Activated CD4-positive, alpha-beta T cell treated with anti-CD3 and anti-CD28 coated beads, Interleukin-2, amount 50 U/mL, for 1 hour (primary cell): ENCODE measurements at places on chromosomes 1 and 21.

GRCh38 chr1:44146536-44147361 is 5.3 kb upstream of the KLF18 start:
- DNase-seq, result no peak

GRCh38 chr1:20486457-20487235 is 636 bp upstream of the CAMK2N1 start:
- DNase-seq, result no peak

DNA sequence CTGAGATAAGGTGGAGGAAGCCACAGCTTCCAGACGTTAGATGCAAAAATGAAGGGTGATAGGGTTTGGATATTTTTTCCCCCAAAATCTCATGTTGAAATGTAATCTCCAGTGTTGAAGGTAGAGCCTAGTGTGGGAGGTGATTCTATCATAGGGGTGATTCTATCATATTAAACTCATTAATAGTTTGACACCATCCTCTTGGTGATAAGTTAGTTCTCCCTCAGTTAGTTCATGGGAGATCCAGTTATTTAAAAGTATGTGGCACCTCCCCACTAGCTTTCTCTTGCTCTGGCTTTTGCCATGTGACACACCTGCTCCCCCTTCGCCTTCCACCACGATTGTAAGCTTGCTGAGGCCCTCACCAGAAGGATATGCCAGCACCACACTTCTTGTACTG is 8.3 kb upstream of the TBCE start:
- DNase-seq, result no peak

GRCh38 chr1:33455539-33456501 is 16.6 kb upstream of the ZSCAN20 start:
- peak; percentile 22 for DNase-seq

DNA sequence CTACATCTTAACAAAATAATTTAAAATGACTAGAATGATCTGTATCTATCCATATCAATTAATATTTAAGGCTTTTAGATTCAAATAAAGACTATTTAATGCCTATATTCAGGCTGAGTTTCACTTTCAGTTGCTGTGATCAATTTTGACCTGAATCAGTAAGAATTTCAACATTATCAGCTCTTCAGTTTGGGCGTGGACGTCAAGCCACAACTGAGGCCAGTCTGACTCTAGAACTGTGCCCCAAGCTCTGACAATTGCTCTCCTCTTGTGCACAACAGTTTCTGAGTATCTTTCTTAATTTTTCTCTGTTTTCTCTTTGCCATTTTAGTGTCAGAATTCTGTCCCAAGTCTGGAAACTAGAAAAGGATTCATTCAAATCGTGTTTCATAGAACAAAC is 1095.5 kb downstream of the PLA2G4A start:
- DNase-seq, result no peak

- no peak for DNase-seq
Measured at GRCh38 chr1:210233495-210234328, 1.1 kb downstream of the SERTAD4 start.

DNA sequence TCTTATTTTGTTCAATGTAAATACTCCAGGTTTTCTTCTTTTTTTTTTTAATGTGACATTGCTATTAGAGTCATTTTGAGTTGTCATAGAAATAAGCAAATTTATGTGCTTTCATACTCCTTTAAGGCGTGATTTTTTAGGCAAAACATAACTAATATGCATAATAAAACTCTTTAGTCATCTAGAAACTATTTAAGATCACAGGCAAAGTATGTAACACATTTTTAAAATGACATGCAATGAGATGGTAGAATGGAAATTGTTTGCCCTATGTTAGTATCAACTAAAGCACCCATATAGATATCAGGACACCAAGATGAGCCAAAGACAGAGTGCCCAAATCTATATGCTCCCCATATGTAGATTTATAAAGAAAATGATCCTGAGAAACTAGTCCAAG is 41.5 kb upstream of the SGIP1 start:
- no peak for DNase-seq

- no peak for DNase-seq
Measured at GRCh38 chr1:7676274-7676945, 94.7 kb upstream of the VAMP3 start.

DNA sequence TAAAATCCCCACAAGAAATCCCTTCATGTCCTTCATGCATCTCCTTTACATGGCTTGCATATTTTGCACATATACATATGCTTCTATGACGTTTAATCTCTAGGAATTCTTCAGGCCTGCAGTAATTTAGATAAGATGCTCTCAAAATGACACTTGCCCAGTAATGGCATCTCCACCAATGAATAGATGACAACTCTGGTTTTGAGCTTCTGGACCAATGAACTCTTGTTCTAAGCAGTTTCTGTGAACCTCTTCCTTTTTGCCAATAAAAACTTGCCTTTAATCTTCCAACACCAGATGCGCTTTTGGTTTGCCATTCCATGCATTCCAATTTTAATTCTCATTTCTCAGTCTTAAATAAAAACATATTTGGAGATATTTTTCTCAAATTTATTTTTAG is 189.8 kb upstream of the OLFM3 start:
- no peak for DNase-seq

DNA sequence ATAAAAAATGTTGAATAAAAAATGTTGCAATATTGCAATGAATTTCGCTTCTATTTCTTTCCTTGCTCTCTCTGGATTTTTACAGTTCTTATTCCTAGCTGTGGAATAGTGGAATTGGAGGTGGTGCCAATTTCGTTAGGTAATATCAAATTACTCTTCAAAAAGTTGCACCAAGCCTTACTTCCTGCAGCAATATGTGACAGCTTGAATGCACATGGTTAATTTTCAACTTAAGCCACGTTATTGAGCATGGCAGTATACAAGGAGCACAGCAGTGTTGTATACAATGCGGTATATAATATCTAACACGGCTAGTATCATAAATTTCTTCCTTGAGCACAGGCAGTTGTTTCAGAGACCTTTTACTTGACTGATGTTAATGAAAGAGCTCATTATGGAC is 152.5 kb downstream of the NOS1AP start:
- DNase-seq, result no peak

- no peak for DNase-seq
Measured at GRCh38 chr21:41647806-41648561, 118.9 kb downstream of the RIPK4 start.

DNA sequence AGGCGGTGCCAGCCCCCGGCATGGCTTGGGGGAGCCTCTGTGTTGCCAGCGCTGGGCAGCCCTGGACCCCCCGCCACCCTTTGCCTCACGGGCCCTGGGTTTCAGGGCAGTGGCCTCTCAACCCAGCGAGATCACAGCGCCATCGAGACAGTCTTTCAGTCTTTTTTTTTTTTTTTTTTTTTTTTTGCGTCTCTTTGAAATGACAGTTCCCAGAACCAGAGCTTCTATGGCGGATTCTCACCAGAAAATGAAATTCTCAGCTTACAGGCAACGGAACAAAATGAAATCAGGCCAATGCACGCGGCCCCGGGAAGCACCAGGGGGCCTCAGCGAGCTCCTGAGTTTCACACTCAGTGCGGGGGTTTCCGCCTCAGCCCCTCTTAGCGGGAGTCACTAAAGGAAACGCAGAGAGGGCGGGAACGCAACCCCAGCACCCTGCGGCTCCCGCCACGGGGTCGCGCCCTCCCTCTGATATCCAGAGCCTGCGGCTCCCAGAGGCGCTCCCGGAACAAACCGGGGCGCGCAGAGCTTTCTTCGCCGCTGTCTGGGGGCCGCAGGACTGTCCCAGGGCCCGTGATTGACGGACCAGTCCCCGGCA is 8.0 kb upstream of the COL6A1 start:
- DNase-seq, result peak; percentile 77

- DNase-seq, result peak; percentile 30
Measured at GRCh38 chr1:16204634-16205333, 7.7 kb downstream of the ARHGEF19 start.

DNA sequence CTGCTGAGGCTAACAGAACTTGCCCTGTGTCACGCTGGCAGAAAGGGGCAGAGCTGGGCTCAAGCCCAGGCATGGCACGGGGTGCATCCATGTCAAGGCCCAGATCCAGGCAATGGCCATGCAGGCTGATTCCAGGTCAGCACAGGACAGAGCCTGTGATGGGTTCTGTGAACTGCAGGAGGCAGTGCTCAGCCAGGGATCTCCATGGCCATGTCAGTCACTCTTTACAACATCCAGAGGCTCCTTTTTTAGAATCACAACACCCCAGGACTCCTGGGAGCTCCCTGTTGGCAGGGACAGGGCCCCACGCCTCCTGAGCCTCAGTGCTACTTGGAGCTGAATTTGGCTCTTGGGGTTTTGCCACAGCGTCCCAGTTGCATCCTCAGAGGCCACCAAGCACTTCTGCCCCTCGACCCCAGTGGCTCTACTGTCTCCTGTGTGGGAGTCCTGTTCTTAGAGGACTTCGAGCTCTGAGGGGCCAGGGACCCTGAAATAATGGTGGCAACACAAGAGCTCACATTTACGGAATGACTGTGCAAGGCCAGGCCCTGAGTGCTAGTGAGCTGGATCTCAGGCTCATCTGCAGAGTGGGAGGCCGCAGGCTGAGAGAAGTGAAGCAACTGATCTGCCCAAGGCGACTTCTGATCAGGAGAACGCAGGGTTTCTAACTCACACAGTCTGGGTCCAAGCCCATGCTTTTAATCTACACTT is 211.5 kb downstream of the TRABD2B start:
- DNase-seq, result no peak

GRCh38 chr1:95095833-95096217 is 21.3 kb upstream of the TLCD4 start:
- DNase-seq, result no peak

GRCh38 chr1:78040484-78041089 is 5.2 kb upstream of the GIPC2 start:
- DNase-seq, result no peak

- peak; percentile 47 for DNase-seq
Measured at GRCh38 chr1:65069011-65069565, 78.9 kb upstream of the AK4 start.

DNA sequence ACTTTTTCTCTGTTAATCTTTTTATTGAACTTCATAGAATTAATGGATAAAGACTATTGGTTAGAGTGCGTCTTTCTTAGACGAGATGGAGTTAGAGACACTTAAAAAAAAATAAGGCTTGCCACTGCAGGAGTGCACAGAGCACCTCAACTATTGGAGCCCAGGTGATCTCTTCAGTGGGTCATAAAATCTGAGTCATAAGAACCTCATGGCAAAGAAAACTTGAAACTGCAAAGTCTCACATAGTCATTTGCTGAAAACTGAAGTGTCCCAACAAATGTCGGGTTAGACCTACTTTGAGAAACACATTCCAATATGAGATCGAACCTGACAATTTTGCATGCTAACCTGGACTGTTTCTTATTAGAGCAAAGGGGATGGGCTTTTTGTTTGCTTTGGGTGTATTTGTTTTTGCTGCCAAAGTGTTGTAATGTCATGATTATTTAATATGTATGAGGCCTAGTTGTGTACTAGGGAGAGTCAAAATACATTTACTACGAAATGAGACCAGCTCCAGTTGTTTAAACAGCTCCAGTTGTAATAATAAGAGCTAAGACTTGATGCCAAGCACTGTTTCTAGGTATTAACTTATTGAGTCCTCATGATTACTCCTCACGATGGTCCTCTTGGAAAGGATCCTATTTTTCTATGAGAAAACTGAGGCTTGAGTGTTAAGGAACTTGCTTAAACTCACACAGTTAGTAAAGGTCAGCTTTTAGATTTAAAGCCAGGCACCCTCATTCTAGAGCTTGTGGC is 65.1 kb downstream of the DDR2 start:
- DNase-seq, result no peak

DNA sequence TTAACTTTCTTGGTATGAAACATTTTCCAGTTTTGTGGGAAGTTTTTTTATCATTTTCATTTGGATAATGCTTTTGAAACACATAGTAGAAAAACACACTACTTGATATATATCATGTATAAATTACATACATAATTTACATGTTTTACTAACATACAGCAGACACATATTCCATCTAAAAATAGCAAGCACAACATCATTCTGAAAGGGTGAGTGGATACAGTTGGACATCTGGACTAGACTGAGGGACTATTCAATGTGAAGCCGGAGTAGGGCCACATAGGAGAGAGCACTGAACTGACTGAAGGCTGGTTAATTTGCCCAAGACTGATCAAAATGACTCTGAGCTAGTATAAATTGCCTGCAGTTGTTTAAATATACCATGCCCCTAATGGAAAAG is 11.7 kb downstream of the CDKN2C start:
- no peak for DNase-seq

GRCh38 chr1:12142891-12143630 is 23.7 kb upstream of the TNFRSF1B start:
- DNase-seq, result no peak

DNA sequence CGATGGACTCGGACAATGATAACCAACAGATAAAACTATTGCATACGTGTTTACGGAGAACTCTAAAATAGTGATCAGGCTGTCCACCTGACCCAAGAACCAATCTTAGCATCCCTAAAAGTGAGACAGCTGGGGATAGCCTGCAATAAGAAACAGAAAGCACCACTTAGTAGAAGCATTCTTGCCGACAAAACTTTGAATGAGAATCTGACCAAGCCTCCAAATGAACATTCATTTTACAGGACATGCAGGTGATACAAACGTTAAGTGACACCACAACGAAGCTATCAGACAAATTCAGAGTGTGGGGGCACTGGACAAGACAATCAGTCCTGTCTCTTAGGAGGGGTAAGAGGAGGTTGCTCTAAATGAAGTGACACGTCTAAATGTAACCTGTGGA is 1.2 kb downstream of the PSMG1 start:
- no peak for DNase-seq

- DNase-seq, result no peak
Measured at GRCh38 chr1:172915271-172915670, 135.5 kb downstream of the TNFSF18 start.

- peak; percentile 62 for DNase-seq
Measured at GRCh38 chr1:226939438-226940028, 561 bp upstream of the COQ8A start.

DNA sequence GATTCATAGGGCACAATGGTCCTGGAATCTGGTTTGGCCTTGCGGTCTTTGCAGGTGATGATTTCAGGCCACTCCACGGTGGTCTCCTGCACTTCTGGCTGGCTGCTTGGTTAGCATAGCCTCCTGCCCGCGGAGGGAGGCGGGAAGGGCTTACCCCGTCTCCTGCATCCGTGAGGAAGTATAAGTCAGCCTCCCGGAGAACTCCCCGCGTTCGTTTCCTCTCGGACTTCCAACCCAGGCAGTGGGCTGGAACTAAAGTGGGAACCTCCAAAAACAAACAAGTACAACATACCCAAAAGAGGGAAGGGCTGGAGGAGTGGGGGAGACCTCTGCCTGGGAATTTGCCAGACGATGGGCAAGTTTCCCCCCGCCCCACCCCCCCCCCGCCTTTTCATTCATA is 939 bp upstream of the CCN1 start:
- DNase-seq, result no peak

- no peak for DNase-seq
Measured at GRCh38 chr1:74853756-74854155, 120.8 kb downstream of the TYW3 start.

- no peak for DNase-seq
Measured at GRCh38 chr1:14808768-14809167, 210.3 kb downstream of the KAZN start.
